ENCODE measurements at places on chromosomes 2 and 18.

DNA sequence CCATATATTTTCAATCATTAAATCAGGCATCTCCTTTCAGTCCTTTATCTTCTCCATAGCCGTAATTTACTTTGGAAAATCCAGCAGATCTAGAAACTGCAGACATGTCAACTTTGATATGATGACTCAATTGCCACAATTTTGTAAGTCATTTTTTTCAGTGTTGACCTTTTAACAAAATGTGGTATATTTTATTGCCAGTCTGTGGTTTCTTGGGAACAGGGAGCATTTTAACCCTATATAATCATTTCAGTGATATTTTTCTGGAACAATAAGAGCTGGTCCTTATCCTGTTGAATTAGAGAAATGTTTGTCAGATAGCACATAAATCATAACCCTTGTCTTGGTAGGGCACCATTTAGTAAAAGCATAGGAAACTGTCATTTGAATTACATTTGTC is 90.9 kb upstream of the UBXN4 start:
- no peak for DNase-seq

GRCh38 chr2:29562319-29562718 is 359.1 kb downstream of the ALK start:
- DNase-seq = no peak

GRCh38 chr2:3091696-3092095 is 285.9 kb downstream of the EIPR1 start:
- no peak for DNase-seq

- no peak for DNase-seq
These were observed 22.2 kb downstream of the KCNG2 start for GRCh38 chr18:79819968-79820351.

DNA sequence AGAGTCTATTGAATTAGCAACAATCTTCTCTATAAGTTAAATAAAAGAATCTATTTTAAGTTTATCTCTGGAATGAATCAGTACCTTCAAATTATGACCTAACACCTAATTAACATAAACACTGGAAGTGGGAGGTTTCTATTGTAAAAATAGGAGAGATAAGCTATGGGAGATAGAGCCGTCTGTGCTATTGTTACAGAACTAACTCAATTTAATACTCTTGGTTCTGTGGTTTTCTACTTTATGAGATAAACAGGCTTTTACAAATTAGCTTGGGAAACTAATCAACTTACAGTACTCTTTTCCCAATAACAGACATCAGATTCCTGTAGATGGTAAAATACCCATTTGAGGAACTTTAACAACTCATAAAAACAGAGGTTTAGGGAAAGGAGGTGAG is 25.6 kb upstream of the STAT1 start:
- no peak for DNase-seq

DNA sequence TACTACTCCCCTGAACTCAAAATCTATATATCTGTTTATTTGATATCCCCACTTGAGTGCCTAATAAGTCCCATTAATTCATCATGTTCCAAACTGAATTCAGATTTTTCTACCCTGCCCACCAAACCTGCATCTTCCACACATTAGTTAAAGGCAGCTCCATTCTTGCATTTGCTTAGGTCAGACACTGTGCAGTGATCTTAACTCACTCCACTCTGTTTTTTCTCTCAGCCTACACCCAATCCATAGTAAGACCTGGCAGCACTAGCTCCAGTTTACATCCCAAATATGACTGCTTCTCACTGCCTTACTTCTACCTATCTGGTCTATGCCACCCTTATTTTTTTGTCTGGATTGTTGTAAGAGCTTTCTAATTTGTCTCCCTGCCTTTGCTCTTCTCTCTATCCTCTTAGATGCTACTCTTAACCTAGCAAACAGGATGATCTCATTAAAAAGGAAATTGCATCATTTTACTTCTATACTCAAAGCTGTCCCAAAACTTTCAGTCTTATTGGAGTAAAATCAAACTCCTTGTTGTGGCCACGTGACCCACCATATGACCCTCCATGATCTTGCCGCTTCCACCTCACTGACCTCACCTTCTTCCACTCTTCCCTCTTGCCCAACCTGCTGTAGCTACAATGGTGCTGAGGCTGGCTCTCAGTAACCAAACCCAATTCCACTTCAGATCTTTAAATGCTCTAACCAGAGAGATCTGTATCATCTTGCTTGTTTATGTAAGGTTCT is 274.9 kb upstream of the FANCL start:
- DNase-seq = peak; percentile 39

GRCh38 chr2:23900541-23901322 is 26.2 kb downstream of the ATAD2B start:
- peak; percentile 76 for DNase-seq

DNA sequence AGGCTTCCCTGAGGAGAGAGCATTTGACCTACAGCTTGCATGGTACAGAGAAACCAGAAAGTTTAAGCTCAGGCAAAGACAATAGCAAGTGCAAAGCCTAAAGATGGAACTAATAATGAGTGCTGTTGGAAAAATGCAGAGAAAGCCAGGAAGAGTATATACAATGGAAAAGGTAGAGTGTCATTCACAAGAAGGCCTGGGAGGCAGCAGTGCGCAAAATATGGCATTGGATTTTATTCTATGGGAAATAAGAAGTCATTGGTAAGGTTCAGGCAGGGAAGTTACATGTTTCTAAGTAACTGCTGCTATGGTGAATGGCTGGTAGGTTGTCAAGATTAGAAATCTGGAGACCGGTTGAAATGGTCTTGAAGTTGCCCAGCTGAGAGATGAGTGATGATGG is 2167.3 kb upstream of the CELF4 start:
- no peak for DNase-seq

- DNase-seq = no peak
These were observed 73.7 kb upstream of the ZNF516 start for GRCh38 chr18:76568731-76569130.

DNA sequence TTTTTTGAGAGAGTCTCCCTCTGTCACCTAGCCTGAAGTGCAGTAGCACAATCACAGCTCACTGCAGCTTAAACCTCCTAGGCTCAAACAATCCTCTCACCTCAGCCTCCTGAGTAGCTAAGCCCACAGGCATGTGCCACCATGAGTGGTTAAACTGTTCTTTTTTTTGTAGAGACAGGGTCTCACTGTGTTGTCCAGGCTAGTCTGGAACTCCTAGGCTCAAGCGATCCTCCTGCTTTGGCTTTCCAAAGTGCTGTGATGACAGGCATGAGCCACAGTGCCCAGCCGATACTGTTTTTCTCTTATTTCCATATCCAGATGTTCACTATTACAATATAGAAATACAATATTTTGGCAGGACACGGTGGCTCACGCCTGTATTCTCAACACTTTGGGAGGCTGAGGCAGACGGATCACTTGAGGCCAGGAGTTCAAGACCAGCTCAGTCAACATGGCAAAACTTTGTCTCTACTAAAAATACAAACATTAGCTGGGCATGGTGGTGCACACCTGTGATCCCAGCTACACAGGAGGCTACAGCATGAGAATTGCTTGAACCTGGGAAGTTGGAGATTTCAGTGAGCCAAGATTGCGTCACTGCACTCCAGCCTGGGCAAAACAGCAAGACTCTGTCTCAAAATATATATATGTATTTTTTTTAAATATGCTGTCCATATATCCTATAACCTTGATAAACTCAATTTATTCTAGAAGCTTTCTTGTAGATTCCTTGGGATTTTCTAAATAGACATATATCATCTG is 24.7 kb downstream of the WDR33 start:
- no peak for DNase-seq

DNA sequence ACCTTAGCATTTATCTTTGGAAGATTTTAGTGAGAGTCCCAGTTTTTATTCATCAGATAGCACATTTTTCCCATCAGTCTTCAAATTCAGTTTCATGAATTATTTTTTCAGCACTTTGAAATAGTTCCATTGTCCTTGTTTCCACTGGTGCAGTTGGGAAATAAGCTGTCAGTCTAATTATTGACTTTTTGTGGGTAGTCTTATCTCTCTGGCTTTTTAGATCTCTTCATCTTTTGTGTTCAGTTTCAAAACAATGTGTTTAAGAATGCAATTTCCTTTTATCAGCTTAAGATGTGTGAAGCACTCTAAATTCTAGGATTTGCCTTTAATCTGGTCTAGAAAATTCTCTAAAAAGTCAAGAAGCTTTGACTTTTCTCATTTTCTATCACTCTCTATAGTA is 70.5 kb downstream of the GFPT1 start:
- no peak for DNase-seq

DNA sequence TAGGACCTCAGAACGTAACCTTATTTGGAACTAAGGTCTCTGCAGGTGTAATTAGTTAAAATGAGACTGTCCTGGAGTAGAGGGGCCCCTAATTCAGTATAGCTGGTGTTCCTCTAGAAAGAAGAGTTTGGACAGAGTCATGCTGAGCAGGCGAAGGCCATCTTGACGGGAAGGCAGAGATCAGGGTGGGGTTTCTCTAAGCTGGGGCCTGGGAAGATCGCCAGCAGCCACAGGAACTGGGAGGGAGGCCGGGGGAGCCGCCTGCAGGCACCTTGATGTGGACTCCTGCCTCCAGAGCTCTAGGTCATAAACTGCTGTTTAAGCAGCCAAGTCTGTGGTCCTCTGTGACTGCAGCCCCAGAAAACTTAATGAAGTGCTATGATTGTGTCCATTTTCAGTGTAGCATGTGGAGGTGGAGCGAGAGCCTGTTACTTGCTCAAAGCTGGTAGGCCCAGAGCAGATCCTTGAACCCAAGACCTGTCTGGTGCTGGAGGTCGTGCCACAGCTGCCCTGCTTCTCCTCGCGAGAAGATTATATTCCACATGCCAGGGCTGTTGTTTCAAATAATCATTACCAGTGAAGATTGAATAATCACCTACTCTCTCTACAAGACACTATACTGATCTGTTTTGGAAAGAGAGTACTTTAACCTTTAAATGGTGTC is 105.7 kb downstream of the TPO start:
- DNase-seq = no peak

DNA sequence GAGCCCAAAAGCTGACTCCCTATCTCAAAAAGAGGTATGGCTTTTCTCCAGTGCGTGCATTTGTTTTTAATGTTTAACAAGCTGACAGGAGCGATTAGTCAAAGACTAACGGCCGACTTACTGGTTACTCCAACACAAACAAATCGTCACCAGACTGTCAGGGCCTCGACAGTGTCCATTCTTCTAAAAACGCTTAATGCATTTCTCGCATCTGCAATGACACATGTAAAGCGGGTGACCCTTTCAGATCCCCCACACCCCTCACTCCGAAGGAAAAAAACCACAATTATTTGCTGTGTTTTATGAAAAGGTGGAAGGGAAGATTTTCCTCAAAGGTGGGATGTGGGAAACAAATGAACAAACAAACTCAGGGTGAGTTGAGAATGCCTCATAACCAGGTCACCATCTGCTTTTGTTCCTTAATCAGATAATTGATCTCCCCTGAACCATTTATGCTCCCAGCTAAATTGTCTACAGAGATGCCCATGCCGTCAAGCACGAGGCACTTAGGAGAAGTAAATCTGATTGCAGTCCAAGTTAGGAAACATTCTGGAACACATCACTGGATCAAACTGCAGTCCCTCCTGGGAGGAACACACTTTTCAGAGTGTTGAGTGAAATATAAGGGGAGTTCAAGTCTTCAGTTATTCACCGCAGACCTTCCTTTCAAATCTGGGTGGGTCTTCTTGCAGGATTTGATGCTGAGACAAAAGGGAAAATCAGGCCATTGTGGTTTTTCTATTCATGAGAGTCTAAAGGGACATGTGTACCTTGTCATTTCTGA is 340.8 kb downstream of the CMPK2 start:
- no peak for DNase-seq

DNA sequence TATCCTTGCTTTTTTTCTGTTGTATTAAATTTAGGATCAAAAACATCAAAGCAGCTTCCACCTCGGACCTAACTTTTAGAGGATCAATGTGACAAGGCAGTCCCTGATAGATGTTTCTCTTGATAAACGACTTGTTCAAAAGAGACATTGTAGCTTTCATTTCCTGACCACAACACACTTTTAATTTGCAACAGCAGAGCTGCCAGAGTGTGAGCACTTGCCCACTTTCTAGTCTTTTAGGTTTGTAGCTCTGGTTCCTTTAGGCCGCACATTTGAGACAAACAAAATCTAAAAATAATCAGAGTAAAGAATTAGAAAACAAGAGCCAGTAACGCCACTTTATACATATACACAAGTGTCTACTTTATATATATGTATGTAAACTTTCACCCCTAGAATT is 3.1 kb downstream of the FIGN start:
- no peak for DNase-seq

DNA sequence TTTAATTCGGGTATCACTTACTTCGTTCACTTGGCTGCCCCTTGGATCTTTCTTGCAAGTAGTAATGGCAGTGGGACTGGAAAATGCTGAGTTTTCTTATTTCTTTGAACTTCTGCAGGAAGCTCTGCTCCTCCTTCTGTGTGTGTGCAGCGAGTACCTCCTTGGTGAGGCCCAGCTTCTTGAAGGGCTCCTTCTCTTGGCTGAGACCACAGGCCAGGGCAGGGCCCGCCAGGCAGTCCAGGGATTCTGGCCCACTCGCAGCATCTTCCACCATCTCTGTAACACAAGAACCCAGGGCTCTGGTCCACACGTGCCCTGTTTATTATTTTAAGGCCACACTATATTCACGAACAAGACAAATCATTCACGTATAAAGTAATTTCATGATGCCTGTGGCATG is 15.8 kb upstream of the HES6 start:
- DNase-seq = no peak

GRCh38 chr2:68231061-68231372 is 21.3 kb downstream of the PPP3R1 start:
- DNase-seq = peak; percentile 20

GRCh38 chr2:33090553-33091134 is 143.9 kb downstream of the LTBP1 start:
- no peak for DNase-seq

- peak; percentile 81 for DNase-seq
These were observed 24.1 kb downstream of the SMARCAL1 start for GRCh38 chr2:216436383-216436782.

DNA sequence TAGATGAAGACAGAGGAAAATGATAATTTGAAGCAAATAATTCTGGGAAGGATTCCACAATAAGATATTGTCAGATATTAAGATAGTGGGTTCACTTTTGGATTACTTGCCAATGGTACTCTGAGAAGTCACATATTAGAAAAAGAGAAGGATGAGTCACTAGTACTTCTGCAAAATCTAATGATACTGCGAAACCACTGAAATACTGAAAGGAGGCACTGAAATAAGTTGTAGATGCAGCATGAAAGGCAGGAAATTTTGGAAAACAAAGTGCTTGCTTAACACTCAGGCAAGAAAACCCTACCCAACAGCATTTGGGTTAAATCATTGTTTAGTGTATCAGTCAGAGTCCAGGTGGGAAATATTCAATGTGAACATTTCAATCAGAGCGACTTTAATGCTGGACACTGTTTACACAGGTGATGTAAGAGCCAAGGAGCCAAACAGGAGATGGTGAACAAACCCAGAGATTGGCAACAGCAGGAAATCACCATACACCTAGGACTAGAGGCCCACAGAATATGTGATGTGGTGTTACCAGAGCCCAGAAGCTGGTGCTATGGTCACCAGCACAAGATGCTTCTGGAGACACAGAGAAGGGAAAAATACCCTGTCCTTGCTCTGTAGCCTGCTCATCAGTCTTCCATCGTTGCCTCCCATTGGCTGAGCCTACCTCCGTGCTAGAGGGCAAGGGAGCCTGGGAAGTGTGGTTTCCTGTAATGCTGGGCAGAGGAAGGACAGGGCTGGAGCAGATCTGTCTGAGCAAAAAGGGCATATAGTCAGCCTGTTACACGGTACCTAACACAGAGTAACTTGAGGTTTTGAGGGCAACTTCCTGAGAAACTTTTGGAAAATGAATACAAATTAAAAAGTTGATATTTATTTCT is 204.7 kb upstream of the ITGA4 start:
- no peak for DNase-seq

Data from fibroblast of skin of scalp (primary cell).